NCI-H1930 (cell line): ENCODE measurements at places on chromosomes 3 and 15.

- no peak for DNase-seq
Measured at GRCh38 chr3:131804565-131805133, 230.2 kb downstream of the CPNE4 start.

GRCh38 chr3:100263583-100263982 lies 2.8 kb downstream of the TBC1D23 start:
- DNase-seq = no peak

GRCh38 chr3:73448761-73449301 lies 175.9 kb downstream of the PDZRN3 start:
- DNase-seq = no peak

DNA sequence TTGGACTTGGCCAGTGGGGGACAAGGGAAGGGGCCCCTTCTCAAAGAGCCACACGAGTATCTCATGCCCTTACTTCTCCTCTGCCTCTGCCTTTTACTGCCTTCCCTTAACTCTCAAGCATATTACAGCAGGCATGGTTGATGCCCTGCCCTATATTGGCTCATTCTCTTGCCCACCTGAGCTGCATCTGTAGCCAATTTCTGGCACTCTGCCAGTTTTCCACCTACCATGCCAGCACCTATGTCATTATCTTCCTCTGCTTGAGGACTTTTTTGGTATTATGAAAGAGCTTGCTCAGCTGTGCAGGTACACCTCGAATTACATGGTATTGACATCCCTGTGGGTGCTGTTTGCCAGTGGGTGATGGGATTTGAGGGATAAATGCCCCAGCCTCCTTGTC lies 181.8 kb downstream of the OXSM start:
- no peak for DNase-seq

DNA sequence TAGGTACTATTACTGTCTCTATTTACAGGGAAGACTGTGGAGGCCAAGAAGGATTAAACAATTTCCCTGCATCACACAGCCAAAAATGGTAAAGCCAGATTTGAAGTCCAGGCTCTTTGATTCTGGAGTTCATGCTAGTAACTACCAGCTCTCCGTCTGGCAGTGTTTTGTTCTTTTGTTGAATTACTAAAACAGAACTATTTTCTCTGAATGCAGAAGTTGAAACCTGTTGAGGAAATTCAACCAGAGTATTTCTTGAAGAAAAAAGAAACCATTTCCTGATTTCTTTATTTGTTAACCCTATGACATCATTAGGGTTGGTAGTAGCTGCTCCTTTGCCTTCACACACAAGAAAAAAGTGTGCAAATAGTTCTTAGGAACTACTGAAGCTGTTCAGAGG lies 34.3 kb downstream of the CRTC3 start:
- DNase-seq = no peak

DNA sequence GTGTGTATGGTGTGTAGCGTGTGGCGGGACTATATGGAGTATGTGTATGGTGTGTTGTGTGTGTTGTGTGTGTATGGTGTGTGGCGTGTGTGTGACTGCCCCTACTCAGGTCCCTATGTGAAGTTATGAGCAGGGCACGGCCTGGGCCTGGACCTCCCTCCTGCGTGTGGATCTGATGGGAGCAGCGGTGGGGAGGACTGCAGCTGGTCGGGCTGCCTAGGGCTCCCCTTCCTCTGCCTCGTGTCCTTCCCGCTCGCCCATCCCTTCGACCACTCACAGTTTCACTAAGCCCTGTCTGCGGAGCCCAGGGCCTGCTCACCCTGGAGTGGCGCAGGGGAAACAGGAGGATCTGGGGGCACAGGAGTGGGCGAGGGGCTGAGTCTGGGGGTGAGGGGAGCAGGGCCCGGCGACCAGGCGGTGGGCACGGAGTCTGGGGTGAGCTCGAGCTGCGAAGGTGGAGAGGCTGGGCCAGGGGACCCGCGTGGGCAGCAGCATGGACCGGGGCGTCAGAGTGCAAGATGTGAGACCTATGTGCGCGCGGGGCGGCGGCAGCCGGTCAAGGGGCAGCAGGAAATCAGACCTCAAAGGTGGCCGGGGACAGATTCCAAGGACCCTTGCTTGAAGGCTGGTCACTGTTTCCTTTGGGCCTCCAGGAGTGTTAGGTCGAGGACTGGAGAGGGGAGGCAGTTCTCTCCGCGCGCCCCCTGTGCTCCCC lies 26.6 kb downstream of the GABRA5 start:
- DNase-seq = no peak

DNA sequence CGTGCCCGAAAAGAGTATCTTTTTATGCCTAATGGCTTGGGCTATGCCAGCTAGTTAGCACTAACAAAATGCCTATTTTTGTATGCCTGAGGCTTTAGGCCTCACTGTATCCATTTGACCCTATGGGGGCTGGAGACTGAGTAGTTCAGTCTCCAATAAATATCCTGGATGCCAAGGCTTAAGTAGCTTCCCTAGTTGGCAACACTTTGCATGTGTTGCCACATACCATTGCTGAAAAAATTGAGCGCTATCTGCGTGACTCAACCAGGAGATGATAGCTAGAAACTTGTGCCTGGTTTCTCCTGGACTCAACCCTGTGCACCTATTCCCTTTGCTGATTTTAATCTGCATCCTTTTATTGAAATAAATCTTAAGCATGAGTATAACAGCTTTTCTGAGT lies 58.4 kb upstream of the ATP2C1 start:
- no peak for DNase-seq

GRCh38 chr3:147030274-147030673 lies 376.1 kb downstream of the ZIC4 start:
- DNase-seq = no peak

DNA sequence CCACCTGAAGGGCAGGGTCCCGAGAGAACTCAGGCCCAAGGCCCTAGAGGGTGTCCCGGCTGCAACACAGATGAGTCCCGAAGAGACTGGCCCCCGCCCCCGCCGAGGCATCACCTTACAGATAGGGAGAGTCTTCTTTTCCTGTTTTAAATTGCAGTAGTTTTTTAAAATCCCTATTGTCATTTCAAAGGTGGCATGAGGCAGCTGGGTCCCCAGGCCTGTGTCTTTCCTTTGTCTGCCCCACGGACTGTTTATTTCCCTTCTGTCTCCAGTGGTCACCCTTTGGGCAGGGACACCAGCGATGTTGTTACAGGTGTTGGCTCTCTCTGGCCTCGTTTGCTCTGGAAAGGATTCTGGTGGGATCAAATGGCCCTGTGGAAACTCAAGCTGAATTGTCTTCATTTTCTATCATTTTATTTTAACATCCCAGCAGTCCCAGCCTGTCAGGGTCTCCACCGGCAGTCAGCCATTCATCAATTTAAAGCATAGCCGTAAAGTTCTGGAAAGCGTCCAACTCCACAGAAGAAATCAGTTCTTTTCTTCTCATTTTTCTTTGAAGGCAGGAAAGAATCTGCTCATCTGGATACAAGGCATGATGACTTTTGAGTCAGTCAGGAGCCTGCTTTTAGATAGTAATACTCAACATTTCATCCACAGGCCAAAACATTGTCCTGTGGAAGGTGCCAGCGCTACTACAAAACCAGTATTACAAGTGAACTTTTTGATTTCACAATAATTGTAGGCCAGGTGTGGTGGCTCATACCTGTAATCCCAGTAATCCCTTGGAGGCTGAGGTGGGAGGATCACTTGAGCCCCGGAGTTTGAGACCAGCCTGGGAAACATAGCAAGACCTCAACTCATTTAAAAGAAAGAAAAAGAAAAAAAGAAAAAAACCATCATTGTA lies 96.2 kb downstream of the HES1 start:
- no peak for DNase-seq

DNA sequence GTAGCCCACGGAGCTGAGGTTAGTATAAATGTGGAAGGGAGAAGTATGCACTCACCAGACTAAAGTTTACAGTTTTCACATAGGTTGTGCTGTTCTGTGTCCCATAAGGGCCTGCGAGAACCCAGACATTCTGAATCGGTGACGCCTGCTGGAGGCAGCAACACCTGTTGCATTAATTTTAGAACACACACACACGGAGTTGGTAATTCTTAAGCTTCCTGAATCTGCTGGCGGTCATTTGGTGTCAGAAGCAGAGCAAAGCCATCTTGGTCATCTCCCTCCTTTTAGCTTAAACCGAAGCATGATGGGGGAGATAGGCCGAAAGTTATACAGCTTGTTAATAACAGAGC lies 41.1 kb upstream of the AP3B2 start:
- no peak for DNase-seq

GRCh38 chr15:58738046-58738707 lies 11.3 kb downstream of the ADAM10 start:
- DNase-seq = no peak

GRCh38 chr3:70137366-70137765 lies 137.8 kb downstream of the SAMMSON start:
- DNase-seq = no peak

- no peak for DNase-seq
Measured at GRCh38 chr3:13705702-13706280, 156.9 kb downstream of the FBLN2 start.

DNA sequence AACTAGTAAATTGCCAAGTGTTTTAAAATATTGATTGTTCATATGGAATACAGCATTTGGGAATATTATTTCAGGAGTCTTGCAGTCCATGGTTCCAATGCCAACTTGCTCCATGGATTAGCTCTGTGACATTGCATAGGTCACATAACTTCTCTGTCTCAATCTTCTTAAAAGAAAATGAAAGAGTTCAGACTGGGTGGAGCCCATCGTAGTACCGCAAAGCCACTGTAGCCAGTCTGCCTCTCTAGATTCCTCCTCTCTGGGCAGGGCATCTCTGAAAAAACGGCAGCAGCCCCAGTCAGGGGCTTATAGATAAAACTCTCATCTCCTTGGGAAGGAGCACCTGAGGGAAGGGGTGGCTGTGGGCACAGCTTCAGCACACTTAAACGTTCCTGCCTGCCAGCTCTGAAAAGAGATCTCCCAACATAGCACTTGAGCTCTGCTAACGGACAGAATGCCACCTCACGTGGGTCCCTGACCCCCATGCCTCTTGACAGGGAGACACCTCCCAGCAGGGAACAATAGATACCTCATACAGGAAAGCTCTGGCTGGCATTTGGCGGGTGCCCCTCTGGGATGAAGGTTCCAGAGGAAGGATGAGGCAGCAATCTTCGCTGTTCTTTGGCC lies 168.8 kb upstream of the CNTN4 start:
- no peak for DNase-seq

- no peak for DNase-seq
Measured at GRCh38 chr3:160448845-160449635, 546 bp downstream of the TRIM59 start.

DNA sequence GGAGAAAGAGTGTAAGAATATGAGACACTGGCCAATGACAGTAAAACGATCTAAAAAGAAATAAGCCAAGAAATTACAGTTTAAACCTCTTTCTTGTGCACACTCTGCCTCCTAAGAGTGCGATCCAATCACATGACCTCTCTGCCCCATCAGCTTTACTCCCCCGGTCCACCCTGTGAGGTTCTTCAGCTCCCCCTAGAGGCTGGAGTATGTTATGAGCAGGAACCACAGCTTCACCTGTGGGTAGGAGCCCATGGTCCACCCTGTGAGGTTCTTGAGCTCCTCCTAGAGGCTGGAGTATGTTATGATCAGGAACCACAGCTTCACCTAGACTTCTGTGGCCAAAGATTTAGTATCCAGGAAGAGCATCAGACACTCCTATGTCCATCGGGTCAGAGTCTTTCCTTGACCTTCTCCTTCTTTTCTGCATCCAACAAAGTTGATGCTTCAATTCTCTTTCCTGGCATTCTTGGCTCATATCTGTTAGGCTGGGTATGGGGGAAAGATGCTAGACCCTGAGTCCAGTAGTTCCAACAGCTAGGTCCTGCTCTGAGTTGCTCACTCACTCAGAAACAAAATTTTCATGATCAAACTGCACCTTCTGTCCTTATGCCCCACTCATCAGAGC lies 164.0 kb downstream of the MINAR1 start:
- peak; percentile 84 for DNase-seq

DNA sequence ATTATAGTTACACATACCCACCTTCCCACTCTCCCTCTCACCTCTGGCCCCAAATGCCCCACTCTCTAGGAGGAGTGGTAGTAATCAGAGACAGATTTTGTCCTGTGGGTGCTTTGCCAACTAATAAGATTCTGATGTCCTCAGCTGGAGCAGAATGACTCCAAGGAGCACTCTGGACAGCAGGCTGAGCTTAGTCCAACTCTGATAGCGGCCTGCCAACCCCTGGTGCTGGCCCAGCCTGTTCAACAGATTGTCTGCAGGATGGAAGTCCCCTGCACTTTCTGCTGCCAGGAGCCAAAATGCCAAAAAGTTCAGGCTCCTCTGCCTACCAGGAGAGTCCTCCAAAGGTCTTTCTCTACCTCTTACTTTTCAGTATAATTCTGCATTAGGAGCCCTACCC lies 160.5 kb upstream of the UMPS start:
- DNase-seq = no peak

- no peak for DNase-seq
Measured at GRCh38 chr15:64921711-64922110, 10.0 kb downstream of the ANKDD1A start.

- DNase-seq = no peak
Measured at GRCh38 chr3:142270407-142270806, 45.0 kb upstream of the GK5 start.

GRCh38 chr3:33644582-33644981 lies 73.5 kb downstream of the CLASP2 start:
- no peak for DNase-seq

GRCh38 chr15:60835020-60835419 lies 356.1 kb upstream of the ICE2 start:
- DNase-seq = no peak

- no peak for DNase-seq
Measured at GRCh38 chr3:147886879-147887278, 477.7 kb downstream of the ZIC1 start.

GRCh38 chr3:187743195-187744141 lies 1.8 kb downstream of the BCL6 start:
- no peak for DNase-seq

DNA sequence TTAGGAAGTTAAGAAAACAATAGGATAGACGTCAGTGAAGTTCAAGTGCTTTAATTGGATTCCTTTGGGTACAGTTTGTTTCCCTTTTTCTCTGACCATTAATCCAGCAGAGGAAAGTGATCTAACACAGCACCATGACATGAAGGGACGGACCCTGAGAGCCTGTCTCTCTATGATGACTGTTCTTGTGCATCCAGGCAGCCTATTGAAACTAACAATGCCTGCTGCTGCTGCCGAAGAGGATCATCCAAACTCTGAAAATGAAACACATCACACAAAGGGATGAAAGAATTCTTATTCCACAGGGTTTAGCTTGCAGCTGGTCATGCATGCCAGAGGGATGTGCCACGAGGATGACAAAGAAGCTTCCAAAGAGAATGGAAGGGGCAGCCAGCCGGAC lies 75.5 kb downstream of the ZBTB20 start:
- DNase-seq = no peak

- DNase-seq = no peak
Measured at GRCh38 chr3:197197334-197197733, 101.1 kb downstream of the DLG1 start.

- no peak for DNase-seq
Measured at GRCh38 chr15:41465822-41466421, 27.8 kb upstream of the ITPKA start.

- no peak for DNase-seq
Measured at GRCh38 chr15:97881346-97881965, 79.0 kb upstream of the ARRDC4 start.

DNA sequence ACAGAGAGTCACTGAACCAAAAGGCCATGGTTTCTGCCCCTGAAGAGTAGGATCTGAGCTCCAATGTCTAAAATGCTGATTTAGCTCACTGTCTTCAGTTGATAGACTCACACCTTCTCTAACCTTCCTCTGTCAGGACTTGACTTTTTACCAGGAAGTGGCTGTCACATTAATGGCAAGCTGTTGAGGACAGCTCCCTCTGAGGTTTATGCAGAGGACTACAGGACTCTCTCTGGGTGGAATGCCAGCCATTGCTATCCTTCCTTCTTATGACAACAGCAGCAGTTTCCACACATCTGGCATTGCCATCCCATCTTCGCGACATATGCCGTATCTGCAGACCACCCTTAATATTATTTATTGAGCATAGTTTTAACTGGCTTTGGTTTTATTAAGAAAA lies 103.8 kb upstream of the PRICKLE2 start:
- DNase-seq = no peak
